ENCODE measurements at places on chromosomes 7 and 10.

GRCh38 chr10:32171204-32171603, 115.0 kb upstream of the KIF5B start:
- DNase-seq, result no peak

DNA sequence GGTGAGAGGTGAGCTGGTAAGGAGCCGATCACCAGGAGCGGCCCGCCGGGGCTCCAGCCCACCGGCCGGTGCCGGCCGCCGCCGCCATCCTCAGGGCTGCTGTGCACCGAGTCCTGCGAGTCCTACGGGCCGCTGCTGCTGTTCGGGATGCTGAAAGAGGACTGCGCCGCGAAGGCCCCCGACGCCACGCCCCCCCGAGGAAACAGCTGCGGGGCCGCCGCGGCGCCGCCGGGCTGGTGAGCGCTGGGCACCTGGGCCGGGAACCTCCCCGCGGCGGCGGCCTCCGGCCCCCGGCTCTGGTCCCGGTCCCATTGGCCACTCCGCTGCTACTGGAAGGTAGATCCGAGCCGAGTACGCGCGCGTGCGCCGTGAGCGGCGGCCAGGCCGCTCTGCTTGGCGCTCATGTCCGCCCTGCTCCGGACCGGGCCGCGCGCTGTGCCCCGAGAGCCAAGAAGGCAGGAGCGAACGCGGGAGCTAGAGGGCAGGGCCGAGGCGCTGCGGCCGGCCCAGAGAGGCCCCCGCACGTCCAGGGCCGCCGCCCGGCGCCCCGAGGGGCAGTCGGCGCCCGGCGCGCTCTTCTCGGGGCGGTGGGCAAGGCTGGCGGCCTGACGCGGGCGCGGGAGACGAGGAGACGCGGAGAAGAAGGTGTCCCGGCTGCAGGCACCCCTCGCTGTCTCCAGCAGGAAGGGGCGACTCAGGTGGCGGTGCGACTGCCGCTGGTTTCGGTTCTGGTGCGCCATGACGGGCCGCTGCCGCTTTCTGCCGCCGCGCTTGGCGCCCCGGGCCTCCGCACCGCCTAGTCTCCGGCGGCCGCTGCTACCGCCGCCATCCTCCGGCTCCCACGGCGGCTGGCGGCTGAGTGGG, 121.3 kb upstream of the WIPF3 start:
- DNase-seq, result peak; percentile 45

DNA sequence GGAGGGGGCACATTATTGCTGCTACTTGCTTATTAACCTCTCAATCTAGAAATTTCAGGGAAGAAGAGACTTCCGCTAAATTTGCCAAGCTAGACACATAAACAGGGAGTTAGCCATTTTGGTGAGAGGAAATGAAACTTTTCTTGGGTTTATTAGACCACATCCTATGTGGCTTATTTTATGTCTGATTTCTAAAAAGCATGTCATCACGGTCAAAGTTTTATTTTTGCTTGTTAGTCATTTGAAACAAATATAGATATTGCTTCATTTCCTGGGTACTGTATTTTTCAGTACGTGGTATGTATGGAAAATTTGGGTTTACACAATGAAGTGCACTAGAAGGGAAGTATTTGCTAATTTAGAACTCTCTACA, 144.1 kb downstream of the TCF7L2 start:
- no peak for DNase-seq

DNA sequence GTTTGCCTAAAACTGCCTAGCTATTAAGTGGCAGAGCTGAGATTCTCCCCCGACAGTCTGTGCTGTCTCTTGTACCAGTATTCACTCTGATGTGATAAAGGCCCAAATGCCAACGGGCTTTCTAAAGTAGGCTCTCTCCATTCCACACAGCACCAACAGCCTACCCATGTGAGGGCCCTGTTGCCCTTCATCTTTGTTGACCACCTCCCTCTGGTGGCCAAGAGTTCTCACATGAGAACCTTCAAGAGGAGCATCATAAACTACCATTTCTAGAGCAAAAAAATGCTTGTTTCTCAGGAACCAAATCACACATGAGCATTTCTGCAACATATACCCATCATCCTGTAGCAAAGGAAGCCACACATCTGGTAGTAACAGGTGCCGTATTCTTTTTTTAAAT, 185.8 kb downstream of the GRM8 start:
- no peak for DNase-seq

DNA sequence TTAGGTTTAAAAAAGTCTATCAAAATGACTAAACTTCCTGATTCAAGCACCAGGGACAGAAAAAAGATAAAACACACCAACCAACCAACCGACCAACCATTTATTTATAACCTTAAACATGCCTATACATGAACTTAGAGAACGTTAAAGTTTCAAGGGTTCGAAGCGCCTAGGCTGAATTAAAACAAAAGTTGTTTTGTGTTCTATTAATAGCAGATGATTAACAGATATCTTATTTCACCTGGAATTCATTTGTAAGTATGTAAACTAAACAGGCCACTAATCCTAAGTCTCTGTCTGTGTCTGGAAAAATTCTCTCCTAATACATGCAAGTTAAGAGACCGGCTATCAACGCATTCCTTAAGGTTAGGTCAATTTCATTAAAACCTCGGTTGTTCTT, 1.4 kb downstream of the BAIAP2L1 start:
- no peak for DNase-seq

Measured in left renal cortex interstitium (tissue), 4 donors.